GM10248 (cell line): ENCODE measurements at places on chromosomes 1 and 21.

GRCh38 chr21:38524168-38525153 lies 26.2 kb upstream of the ERG start:
- DNase-seq = no peak

DNA sequence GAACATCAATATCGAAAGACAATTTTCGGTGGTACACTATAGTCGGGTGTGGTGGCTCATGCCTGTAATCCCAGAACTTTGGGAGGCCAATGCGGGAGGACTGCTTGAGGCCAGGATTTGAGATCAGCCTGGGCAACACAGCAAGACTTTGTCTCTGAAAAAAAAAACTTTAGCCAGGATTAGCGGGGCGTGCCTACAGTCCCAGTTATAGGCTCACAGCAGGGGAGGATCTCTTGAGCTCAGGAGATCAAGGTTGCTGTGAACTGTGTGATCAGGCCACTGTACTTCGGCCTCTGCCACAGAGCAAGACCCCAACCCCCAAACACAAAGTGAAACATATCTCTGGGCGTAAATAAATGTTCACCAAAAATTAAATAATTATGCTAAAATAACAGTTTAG lies 1.6 kb downstream of the TADA1 start:
- no peak for DNase-seq

DNA sequence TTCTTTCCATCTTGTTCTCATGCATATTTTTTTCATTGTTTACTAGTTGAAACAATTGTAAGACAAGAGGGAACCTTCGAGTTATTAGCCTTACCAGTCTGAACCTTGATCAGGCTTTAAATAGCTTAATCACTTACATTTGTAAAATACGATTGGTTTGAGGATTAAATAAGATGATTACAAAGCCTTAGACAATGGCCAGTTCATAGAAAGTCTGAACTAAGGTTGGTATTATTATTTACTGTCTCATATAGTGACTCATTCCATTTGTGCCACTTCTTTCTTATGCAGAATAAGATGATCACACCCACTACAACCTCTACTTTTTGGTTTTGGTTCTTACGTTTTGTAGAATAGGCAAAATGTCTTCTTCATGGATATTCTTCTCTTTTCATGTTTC lies 94.1 kb downstream of the RPE65 start:
- DNase-seq = no peak

DNA sequence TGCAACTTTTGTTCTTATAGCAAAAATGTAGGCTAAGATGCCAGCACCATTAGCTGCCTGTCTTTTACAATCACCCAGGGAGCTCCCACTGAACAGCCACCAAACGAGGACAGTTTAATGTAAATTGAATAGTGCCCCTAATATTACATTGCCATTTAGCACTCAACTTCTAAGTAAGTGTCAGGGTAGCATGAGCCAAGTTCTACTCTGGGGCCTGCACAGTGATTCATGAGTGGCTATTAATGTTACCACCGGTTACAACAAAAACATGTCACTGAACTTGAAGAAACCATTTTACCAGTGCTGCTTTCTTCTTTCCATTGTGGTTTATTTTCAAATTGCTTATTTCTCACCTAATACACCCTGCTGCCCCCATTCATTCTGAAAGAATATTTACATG lies 295.6 kb upstream of the RRP15 start:
- DNase-seq = no peak

DNA sequence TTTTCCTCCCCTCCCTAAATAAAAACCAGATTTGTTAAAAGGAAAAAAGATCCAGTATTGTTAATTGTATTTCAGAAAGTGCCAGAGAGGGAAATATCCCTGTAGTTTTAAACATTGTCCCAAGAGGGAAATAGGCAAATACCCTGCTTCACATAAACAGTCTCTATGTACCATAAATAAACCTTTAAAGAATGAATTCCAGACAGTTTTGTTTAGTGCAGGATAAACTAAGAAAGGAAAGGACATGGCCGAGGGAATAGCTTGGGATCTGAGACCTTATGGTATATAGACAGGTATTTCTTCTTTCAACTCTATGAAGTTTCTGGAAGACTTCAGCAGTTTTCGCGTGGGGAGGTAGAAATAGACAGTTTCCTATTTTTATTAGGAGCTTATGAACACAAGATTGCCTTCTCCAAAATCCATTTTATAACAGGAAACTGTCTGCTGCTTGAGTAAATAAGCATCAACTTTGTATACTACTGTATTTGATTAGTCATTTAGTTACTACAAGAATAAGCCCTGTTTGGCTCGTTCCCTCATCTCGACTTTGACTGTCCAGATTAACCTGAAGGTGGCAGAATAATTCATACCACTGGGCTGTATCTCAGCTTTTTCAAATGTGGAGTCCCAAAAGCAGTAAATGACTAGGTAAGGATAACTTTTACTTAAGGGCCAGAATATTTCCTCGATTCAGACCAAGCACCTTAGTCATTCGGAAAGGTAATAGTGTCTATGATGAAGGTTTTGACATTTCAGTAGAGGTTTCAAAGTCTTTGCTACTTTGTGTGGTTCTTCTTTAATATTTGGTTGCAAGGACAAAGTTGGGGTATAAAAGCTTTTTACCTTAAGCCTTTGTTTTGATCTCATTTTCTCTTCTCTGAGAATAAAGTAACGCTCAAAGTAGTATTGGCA lies 177.5 kb downstream of the VPS13D start:
- peak; percentile 21 for DNase-seq

DNA sequence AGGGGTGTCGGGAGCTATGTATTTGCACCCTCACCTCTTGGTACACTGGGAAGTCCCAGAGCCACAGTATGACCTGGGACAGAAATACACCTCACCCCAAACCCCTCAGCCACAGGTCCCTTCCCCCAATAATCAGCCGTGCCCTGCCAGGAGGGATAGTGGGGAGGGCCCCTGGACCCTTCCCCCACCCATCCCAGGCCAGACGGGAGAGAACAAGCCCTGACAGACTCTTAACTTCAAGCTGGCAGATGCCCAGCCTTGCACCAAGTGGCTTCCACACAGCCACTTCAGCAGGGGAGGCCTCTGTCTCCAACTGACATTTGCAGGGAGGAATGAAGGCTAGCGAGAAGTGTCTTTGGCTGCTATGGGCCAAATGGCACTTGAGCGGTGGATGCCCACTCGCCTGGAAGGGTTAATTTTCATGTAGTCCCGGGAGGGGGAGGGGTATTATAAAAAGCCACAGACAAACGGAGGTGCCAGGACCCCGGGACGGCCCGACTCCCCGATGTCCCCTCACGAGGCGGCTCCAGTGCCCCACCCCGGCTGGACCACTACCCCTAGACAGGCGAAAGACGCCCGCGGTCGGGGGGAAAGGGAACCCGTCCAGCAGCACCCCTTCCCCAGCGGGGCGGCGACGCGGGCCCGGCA lies 495 bp downstream of the SYNC start:
- no peak for DNase-seq

DNA sequence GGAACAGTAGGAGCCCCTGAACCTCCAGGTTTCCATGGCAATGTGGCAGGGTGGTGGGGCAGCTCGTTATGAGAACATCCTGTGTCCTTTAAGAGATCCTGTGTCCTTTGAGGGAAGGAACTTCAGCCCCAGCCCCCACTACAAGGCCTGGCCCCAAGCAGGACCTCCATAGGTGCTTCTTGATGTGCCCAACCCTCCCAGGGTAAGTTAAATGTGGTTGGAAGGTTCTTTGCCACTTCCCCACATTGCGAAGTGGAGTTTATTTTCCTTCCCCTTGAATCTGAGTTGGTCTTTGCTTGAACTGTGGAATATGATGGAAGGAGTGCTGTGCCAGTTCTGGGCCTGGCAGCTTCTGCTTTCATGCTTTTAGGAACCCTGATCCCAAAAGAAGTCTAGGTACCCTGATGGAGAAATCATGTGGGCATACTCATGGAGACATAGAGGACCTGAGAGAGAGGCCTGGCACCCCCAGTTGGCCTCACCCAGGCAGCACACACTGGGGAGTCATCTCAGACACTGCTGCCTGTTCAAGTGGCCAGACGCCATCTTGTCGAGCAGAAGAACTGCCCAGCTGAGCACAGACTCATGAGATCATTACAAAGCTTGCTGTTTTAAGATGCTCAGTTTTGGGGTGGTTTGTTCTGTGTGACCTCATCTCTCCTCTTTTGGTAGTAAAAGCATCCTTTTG lies 44.1 kb upstream of the ACTL8 start:
- no peak for DNase-seq

- DNase-seq = no peak
Observed at GRCh38 chr1:14082331-14082730, 382.3 kb downstream of the PRDM2 start.

GRCh38 chr1:214364386-214364785 lies 83.4 kb downstream of the SMYD2 start:
- DNase-seq = no peak

- DNase-seq = peak; percentile 73
Observed at GRCh38 chr1:226912587-226913176, 27.4 kb upstream of the COQ8A start.

DNA sequence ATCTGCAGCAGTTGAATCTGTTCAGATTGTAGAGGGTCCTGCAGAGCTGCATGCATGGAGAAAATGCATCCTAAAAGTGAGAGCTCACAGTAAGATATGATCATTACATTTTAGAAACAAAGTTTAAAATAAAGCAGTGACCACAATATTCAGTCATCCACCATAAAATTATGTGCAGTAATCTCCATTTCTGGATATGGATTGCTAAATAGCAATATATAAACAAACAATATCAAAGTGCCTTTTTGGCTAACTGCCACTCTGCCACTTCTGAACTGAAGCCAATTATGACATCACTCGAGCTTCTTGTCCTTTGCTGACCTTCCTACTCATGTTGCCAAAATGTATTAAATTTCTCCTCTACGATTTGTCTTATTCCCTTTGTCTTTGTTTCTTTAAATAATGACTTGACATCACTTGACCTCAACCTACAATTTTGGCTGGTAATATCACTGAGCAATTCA lies 262.0 kb upstream of the CXADR start:
- no peak for DNase-seq

DNA sequence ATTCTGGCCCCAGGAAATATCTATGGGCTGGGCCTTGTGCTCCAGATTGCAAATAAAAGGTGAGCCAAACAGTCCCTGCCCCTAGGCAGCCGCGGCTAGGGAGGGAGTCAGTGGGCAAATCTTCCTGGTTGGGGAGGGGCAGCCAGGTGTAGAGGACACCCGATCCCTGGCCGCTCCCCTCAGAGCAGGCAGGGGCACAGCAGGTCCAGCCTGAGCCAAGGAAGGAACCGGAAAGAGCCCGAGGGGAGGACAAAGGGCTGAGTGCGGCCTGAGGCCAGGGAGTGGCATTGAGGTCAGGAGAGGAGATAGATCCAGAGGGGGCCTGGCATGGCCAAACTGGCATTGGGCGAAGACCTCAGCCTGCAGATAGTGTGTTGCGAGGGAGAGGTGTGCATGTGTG lies 36.6 kb upstream of the ARF1 start:
- no peak for DNase-seq

GRCh38 chr1:184212649-184213314 lies 161.3 kb downstream of the TSEN15 start:
- no peak for DNase-seq

DNA sequence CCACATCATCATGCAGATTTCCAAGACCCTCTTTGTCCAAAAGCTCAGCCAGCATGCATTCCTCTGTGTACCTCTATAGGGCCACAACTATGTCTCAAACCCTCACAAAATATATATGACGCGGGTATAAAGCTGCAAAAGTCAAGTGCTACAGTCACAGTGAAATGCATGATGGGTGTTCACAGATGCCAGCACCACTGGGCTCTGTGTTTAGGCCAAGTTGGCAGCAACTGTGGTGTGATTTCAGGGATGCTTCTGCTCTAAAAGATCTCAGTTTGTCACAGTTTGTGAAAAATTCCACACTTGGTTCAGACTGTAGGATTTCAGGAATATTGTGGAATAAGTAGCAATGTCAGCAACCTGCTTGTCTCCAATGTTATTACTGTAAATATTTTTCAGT lies 23.9 kb upstream of the SELP start:
- no peak for DNase-seq

DNA sequence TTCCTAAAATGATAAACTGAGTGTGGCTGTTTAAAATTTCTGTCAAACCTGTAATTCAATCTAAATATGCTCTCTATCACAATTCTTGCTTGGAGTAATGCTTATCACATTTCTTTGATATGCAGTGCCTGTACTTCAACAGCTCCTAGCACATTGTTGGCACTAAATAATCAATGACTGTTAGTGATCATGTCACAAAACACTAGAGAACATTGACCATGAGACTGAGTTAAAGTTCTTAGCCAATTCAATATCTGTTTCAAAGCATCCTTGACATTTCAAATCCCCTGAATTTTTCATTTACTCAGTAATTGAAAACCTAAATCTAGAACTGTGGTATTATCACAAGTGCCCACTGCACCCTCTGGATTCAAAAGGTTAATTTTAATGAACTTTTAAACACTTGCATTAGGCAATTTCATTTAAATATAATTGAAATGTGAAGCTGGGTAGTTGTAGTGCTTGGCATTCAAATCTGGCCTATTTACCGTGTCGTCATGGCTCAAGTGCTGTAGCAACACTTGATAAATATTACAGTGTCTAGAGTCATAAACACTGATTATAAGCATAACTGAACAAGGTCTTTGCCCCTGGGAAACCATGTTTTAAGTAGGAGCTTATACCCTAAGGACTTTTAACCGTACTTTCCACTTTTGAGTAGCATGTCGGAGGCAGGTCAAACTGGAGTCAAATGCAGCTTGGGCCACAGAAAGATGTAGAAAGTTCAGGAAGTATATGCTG lies 143.6 kb downstream of the LRRC7 start:
- DNase-seq = no peak

DNA sequence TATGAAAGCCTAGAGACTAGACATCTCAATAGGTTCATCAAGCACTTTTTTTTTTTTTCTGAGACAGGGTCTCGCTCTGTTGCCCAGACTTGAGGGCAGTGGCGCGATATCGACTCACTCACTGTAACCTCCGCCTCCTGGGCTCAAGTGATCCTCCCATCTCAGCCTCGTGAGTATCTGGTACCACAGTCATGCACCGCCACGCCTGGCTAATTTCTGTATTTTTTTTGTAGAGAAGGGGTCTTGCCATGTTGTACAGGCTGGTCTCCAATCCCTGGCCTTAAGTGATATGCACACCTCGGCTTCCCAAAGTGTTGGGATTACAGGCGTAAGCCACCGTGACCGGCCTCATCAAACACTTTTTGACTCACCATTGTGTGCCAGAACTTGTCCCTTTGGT lies 613 bp upstream of the GPATCH4 start:
- DNase-seq = no peak

DNA sequence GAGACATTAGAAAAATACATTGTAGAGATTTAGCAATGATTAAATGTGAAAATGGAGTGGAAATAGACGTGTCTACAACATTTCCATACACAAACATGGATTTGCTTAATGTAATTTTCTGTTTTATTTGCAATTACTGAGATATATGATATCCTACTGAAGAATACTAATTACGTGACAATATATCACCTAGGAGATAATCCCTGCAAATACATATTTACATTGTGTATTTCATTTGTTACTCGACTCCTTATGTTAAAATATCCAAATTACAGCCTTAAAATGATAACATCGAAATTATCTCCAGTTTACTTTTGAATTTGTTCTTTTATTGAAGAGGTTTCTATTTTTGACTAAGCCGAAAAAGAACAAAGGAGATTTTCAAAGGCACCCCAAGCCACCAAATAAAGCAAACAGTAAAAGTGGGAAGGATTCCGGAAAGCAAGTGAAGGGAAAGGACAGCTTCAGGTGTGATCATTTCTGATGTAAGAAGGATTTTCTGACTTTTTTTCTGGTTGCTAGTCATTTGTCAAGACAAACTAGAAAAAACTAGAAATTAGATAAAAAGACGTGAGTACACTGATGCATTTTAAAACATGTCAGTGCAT lies 7.9 kb downstream of the LHX4 start:
- DNase-seq = no peak
